ENCODE measurements at places on chromosomes 13 and 19.

GRCh38 chr13:60267498-60268202, 103.9 kb upstream of the DIAPH3 start:
- DNase-seq: no peak

- no peak for DNase-seq
Observed at GRCh38 chr13:35349673-35350278, 126.7 kb downstream of the MAB21L1 start.

DNA sequence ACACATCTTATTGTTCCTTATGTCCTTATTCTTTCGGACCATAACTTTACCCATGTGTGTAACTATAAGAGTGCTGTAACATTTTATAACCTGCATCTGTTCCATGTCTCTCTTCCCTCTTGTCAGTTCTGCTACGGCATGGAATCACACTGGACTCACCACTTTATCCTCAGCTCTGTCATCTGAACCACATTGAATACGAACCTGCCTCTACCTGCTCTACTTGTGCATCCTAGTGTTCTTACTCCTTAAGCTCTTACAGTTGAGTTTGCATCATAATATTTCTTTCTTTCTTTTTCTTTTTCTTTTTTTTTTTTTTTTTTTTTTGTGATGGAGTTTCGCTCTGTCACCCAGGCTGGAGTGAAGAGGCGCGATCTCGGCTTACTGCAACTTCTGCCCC, 180.9 kb downstream of the GPC5 start:
- no peak for DNase-seq

DNA sequence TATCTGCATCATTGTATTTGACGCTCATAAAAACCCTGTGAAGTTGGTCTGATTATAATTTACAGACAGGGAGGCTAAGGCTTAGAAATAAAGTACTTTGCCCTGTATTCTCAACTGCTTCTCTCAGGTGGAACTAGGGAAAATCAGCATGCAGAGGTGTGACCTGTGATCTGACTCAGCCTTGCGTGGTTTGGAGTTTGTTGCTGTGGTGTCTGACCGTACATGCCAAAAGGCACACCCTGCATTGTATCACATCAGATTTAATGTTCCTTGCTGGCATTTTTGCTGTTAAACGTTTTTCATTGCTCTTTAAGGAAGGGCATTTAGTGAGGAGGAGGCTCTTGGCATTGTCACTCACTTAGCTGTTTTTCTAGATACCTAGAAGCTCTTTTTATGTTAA, 58.8 kb upstream of the C1QTNF9B start:
- DNase-seq: no peak

- no peak for DNase-seq
Observed at GRCh38 chr13:64057372-64058020, 2641.8 kb upstream of the PCDH20 start.

DNA sequence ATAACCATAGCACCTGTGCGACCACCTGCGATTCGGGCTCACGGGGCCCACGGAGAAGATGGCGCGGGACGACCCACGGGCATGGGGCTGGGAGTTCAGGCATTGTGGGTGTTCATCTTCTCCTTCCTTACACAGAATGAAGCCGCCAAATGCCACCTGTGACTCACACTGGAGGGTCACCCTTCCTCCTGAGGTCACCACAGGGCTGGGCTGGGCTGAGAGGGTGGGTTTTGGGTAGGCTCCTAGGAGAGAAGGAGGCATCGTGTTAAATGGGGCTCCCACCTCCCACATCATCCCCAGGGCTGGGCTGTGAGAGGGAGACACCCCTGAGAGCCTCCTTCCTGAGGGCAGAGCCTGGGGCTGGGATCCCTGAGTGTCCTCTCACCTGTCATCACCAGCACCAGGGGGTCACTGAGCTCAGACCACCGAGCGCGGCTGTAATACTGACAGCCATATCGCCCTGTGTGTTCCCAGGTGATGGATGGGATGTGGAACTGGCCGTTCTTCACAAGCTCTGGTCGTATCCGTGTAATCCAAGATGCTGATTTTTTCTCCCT, 1.4 kb downstream of the LILRB2 start:
- no peak for DNase-seq

DNA sequence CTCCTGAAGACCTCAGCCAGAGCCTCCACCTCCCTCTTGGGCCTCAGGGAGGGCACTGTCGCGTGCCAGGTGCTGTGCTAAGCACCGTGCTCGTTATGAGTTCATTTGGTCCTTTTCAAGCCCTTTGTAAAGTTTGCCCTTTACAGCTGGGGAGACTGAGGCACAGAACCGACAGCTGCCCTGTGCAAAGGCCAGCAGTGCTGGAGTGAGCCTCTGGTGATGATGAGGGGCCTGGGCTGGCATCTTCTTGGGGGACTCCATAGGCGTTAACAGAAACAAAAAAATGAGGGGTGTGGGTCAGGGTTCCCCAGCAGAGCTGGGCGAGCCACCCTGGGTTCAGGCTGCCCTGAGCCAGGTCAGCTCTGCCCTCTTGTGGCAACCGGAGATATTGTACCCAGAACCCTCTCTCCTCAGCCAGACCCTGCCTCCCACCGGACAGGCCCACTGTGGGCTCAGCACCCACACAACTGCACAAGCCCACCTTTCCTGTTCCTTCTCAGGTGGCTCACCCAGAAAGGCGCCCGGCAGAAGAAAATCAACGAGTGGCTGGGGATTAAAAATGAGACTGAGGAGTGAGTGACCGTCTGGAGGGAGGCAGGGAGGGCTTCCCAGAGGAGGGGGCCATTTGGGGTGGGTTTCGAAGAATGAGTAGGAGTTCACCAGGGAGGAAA, 5.5 kb upstream of the IFI30 start:
- DNase-seq: peak; percentile 29

GRCh38 chr13:108315273-108315672, 45.8 kb downstream of the TNFSF13B start:
- DNase-seq: no peak

DNA sequence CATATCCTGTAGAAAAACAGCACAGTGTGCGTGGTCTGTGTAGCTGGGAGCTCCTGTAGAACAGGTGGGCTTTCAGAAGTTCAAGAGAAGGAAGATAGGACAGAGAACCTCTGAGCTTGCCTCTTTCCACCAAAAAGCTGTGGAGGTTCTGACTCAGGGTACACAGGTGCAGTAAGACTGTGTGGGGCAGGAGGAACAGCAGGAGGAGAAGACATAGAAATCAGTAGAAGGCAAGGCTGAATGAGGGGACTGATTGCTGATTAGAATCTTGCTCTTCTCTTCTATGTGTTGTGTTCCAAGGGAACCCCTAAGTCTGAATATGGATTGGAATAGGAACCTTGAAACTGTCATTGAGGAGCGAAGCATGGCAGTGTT, 122.7 kb downstream of the AKAP11 start:
- DNase-seq: no peak

GRCh38 chr13:113622791-113623490, 35.1 kb downstream of the ATP4B start:
- DNase-seq: no peak

DNA sequence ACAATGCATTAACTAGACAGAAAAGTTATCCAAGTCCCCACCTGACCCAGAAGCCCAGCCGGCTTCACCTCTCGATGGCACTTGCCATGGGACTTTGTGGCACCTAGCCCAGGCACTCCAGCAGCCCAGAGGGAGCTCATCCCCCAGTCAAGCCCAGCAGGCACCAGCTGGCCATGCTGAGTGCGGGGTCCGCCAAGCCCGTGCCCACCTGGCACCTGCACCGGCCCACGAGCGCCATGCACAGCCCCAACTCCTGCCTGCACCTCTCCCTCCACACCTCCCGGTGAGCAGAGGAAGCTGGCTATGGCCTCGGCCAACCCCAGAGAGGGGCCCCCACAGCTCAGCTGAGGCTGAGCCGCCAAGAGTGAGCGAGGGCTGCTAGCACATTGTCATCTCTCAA, 1759.1 kb downstream of the OLFM4 start:
- no peak for DNase-seq

- DNase-seq: peak; percentile 97
Observed at GRCh38 chr13:30690282-30691188, 44.8 kb upstream of the ALOX5AP start.

- no peak for DNase-seq
Observed at GRCh38 chr13:77724092-77724491, 26.6 kb downstream of the SLAIN1 start.

- DNase-seq: peak; percentile 8
Observed at GRCh38 chr13:75319254-75319653, 162.7 kb downstream of the TBC1D4 start.

DNA sequence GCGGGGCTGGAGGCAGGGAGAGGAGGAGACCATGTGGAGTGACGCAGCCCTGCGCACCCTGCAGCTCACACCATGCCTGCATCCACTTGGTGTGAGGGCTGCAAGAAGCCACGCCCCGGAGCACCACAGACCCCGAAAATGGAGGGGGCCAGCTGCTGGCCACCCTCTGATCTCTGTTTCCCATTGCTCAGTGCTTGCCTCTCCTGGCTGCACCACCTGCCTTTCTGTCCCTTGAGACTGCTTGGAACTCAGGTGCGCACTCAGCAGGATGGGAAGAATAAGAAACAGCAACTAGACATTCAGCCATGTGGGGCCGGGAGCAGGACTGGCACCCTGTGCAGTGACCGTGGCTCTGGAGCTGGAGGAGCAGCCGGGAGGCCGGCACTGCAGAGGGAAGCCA, 64.0 kb downstream of the ANKRD10 start:
- DNase-seq: no peak

- DNase-seq: no peak
Observed at GRCh38 chr13:110921695-110922094, 6.8 kb upstream of the ANKRD10 start.

DNA sequence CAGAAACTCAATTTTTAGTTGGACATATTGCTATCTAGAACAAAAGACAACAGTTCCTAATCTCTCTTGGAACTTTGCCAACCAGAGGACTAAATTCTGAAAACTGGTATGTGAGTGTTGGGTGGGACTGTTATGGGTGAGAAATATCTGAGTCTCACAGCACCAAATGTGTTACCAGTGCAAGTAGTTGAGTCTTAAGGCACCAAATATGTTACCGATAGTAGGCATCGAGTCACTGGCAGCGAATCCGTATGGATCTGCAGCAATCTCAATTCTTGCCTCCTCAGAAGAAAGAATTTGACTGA, 575.2 kb downstream of the DACH1 start:
- no peak for DNase-seq

DNA sequence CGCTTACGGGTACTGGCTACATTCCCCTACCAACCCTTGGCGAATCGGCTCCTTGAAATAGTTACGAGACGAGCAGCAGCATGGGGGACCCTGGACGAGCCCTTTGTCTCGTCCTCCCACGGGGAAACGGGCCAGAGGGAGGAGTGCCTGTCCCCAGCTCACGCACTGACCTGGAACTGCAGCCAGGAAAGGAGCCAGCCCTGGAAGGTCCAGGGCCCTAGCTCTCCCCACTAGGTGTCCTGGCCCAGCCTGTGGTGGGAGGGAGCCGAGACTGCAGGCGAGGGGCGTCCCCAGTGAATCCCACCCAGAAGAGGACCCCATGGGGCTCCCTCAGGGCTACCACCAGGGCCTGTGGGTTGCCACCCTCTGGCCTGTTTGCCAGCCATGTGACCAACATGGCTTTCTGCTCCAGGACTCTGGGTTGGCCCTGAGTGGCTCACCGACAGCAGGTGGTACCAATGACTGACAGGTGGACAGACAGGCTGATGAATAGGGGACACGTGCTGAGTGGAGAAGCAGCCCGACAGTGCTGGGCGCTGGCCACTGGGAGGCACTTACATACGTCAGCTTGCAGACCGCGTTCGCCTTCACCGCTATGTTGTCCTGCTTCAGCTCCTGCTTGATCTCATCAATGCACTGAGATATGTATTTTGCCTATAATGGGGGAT, 13.2 kb downstream of the AP3D1 start:
- DNase-seq: no peak

GRCh38 chr13:106919638-106920037, 351.7 kb upstream of the ARGLU1 start:
- peak; percentile 37 for DNase-seq

DNA sequence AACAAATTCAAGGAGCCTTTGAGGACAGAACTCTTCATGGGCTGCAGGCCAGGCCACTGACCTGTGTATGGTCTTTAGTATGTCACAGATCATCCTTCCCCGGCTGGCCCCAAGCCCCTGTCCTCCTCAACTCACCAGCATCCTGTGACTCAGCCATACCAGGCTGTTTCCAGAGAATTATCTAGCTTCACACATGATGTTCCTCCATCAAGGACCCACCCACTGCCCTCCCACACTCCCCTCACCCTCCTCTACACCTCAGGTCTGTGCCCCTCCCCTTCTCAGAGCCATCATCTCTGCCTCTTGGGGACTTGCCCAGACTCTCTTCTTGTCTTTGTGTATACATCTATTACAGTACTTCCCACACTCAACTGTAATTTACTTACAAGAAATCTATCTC, 14.7 kb downstream of the DCT start:
- DNase-seq: no peak

- DNase-seq: no peak
Observed at GRCh38 chr13:35140831-35141230, 198.8 kb downstream of the NBEA start.

DNA sequence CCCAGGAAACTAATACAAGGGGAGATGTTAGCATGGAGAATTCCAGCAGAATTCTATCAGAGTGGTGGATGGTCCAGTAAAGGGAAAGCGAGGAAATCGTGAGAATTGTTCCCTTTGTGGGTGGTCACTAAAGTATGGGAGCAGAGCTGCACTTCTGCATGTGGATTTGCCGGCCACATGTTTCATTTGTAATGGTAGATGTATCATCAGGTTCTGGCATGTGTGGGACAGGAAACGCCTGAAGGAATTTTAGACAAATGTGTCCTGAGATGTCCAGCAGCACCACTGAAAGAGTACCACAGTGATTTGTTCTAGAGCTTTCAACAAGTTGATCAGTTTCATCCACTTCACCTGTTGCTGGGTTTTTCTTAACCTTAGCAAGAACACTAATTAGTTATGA, 308.4 kb downstream of the SHISA2 start:
- DNase-seq: no peak

DNA sequence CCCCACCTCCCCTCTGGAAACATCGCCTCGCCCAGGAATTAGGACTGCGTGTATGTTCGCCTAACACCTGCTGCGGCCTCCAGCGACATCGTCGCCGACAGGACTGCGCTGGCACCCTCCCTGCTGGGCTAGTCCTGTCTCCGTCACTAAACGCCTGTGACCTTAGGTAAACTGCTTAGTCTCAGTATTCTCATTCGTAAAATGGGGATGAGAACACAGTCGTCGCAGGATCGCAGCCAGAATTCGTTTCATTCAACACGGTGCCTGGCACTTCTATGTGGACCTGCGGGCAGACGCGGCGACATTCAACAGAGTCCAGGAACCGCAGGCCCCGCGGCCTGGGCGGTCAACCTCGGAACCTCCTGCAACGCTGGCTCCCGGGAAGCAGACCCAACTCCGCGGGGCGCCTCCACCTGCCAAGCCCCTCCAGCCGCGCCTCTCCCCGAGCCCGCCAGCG, 485 bp downstream of the CRYL1 start:
- DNase-seq: no peak

DNA sequence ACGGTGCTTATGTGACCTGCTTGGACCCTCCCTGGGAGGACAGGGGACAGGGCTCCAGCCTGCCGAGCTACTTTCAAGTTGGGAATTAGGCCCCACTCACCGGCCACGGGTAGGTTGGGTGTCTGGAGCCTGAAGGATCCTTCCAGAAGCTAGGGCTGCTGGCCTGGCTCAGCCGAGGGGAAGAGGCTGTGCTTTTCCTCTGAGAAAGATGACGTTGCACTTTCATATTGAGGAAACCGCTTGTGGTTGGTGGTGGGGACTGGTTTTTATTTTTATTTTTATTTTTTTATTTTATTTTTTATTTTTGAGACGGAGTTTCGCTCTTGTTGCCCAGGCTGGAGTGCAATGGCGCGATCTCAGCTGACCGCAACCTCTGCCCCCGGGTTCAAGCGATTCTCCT, at the start of gene TMEM150B:
Gene TMEM150B (minus strand): TSS at position 170 of the 400 bp plus-strand sequence. CDS start 4,305 bp downstream, outside the sequence.
- no peak for DNase-seq

- DNase-seq: peak; percentile 88
Observed at GRCh38 chr13:20654156-20654555, 49.3 kb upstream of the IL17D start.

GRCh38 chr13:25468325-25469168, 96.8 kb downstream of the ATP8A2 start:
- DNase-seq: peak; percentile 32

All from fibroblast of skin of back (primary cell).